Left renal pelvis (tissue), 4 donors: ENCODE measurements at places on chromosomes 2 and 18. TPM values are rescaled to one million over a fixed set of nuclear protein-coding genes. Genes with fewer than 3 reads are reported as not detected.

Gene VAMP5
- 36.8 TPM for polyA plus RNA-seq

Gene GRHL1
- 8.0 TPM for polyA plus RNA-seq

Gene ALPG
- not detected for polyA plus RNA-seq

Gene TXNDC2
- not detected for polyA plus RNA-seq

Gene TEKT4
- 0.32 TPM for polyA plus RNA-seq

Gene TGFA
- polyA plus RNA-seq: 0.55 TPM

Gene HOXD9
- 66.4 TPM for polyA plus RNA-seq

Gene SPRED2
- polyA plus RNA-seq: 41.4 TPM

Gene CHST9
- polyA plus RNA-seq: 6.3 TPM

Gene CMPK2
- 4.6 TPM for polyA plus RNA-seq

Gene GYPC
- polyA plus RNA-seq: 57.2 TPM

Gene CRIM1
- polyA plus RNA-seq: 85.2 TPM

Gene ZSWIM2
- polyA plus RNA-seq: not detected

- DNase-seq: no peak
These were observed 74.0 kb upstream of the SEC11C start for GRCh38 chr18:59065684-59066083.

DNA sequence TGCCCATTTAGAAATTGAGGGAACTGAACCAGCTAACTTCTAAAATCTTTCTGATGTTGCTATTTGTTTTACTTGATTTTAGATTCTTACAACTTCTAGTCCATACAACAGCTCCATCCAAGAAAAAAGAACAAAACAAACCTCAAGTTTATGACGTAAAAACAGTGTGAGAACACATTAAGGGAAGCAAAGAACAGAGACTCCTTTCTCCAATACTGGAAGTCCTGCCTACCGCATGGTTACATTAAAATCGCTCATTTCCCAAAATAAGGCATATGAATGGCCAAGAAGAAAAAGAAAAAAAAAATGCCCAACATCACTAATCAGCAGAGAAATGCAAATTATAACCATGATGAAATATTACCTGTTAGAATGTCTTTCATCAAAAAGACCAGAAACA lies 110.0 kb downstream of the TRIB2 start:
- no peak for DNase-seq

- DNase-seq: no peak
These were observed 51.5 kb downstream of the CYP26B1 start for GRCh38 chr2:72096181-72096580.

GRCh38 chr2:24493713-24494112 lies 2.7 kb downstream of the NCOA1 start:
- DNase-seq: no peak

- no peak for DNase-seq
These were observed 25.1 kb downstream of the DNPEP start for GRCh38 chr2:219362524-219363164.

- DNase-seq: peak; percentile 16
These were observed 915 bp downstream of the CUL3 start for GRCh38 chr2:224584111-224584784.

GRCh38 chr2:222690564-222691200 lies 19.2 kb downstream of the MOGAT1 start:
- peak; percentile 59 for DNase-seq

DNA sequence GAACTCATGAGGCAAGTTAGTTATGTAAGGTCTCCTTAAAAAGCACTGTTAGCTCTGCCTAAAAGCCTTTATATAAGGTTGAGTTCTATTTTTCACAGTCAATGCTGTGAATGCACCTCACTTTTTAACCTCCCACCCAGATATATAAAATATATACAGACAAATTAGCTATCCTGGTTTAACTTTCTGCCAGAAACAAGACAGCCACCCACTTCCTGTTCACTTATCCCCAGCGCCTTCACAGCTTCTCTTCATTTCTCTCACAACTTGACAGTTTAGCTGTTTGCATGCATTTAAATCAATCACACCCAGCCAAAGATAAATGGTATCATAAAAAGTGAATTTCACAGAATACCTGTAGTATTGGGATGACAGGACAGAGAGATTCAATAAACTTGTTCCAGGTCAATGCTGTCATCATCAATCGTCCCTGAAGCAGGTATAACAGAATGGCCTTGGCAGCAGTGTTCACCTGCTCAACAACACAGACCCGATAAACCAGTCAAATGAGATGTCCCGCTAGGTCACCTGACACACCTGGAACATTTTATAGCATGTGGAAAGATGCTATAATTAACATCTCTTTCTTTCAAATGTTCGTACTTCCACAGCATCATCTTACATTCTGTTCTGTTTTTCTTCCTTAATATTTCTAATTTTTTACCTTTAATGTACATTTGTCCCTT lies 55.7 kb downstream of the RTTN start:
- no peak for DNase-seq

DNA sequence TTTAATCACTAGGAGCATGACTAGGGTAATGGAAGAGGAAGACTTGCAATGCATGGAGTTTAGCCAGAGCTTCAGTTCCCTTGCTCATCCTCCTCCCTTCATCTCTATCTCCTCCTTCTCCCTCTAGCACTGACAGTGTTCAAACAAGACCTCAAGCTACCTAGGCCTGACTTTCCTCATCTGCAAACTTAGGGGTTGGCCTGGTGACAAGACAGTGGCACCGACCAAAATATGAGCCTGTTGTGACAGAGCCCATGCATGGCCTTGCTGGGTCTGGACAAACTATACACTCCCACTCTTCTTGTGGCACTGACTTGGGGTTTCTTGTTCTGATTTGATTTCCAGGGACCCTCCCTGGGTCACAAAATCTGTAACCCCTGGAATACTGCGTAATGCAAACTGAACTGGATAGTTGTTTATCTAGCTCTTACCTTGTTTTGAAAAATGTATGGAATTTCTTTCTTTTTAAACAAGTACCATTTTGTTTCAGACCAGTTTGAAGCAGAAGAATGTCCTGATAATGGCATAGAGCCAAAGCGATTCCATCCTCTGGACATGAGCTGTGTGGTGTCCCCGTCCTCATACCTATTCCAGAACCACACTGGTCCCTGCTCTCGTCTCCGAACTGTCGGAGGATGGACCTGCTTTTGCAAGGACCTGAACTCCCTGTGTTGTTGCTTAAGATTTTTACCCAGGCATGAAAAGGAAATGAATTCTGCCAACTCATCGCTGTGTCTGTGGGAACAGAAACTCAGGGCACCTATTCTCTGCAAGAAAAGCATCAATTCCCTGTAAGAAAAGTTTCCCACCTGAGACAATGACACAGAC lies 33.4 kb upstream of the PPP4R1 start:
- no peak for DNase-seq

DNA sequence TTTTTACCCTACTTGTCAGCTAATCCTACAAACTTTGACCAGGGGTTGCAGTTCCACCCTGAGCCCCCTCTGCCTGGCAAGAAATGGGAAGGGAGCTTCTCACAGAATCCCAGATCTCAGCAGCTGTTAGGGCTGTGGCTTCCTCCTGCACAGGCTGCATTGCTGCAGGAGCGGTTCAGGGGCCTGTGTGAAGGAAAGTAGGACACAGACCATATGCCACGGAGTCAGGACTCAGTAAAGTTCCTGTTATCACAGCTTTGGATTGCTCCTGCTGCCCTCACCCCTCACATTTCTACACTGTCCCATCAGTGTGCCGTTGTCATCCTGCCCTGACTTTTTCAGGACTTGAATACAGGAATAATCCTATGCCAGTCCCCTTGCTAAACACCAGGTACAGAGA lies 62.8 kb upstream of the SP3 start:
- DNase-seq: no peak

DNA sequence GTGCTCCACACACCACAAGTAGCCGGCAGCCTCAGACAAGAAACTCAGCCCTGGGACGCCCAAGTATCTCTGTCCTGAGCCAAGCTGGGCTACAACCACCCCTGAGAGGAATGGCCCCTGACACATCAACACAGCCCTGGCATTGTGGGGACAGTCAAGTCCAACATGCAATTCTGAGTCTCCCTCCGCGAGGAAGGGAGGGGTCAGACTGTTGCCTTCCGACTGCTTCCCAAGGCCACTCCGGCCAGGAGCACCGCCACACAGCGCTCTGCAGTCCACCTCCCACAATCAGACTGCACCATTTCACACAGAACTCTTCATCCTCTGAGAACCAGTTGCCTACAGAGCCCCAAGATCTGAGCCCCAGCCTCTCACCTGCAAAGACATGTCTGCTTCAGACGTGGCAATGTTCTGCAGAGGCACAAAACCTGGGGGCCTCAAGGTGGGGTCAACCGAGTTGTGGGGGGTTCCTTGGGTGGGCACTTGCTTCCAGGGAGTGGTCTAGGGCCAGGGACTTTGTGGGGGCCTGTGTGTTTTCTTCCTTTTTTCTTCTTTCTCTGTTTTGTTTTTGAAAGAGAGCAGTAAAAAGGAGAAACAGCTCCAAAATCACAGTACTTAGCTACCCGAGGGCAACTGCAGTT lies 76.7 kb upstream of the SALL3 start:
- DNase-seq: no peak

DNA sequence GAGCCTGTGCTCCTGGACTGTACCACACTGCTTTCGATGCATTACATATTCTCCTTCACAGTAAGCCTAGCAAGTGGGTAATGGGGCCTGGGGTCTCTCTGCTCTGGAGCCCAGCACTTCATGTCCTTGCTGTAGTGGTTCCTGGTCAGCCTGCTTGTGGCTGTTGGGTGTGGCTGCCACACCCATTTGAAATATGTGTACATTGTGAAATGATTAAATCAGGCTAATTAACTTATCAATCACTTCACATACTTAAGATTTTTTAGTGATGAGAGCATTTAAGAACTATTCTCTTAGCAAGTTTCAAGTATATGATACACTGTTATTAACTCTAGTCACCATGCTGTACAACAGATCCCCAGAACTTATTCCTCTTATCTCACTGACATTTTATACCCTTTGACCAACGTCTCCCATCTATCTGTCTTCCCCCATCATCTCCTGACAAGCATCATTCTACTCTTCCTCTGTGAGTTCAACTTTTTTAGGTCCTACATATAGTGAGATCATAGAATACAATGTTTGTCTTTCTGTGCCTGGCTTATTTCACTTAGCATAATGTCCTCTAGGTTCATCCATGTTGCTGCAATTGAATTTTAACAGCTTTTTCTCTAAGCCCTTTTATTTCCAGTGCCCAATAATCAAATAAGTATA lies 92.1 kb downstream of the LYPD6 start:
- no peak for DNase-seq

- no peak for DNase-seq
These were observed 679.0 kb upstream of the ACVR2A start for GRCh38 chr2:147165697-147166382.

DNA sequence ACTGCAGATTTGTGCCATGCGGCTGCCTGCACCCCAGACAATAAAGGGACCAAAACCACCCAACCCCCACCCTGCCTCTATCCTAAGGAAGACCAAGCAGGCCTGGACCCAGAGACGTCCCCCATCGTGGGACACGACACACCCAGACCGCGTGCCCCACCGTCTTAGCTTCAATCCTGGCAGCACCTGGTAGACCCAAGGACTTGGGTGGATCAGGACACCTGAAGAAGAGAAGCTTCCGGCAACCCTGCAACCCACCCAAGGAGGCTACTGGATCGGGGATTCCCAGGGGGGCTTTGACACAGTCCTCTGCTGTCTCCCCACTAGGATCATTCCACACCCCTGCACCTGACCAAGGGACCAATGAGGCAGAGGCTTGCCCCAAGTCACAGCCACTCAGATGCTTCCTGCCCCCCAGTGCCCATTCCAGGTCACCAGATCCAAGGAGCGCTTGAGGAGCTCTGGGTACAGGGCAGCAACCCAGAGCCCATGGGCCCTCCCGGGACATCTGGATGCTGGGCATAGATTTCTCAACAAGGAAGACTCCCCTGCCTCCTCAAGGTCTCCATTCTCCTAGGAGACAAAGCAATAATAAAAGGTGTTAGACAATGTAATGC lies 3.6 kb downstream of the ALPI start:
- no peak for DNase-seq

DNA sequence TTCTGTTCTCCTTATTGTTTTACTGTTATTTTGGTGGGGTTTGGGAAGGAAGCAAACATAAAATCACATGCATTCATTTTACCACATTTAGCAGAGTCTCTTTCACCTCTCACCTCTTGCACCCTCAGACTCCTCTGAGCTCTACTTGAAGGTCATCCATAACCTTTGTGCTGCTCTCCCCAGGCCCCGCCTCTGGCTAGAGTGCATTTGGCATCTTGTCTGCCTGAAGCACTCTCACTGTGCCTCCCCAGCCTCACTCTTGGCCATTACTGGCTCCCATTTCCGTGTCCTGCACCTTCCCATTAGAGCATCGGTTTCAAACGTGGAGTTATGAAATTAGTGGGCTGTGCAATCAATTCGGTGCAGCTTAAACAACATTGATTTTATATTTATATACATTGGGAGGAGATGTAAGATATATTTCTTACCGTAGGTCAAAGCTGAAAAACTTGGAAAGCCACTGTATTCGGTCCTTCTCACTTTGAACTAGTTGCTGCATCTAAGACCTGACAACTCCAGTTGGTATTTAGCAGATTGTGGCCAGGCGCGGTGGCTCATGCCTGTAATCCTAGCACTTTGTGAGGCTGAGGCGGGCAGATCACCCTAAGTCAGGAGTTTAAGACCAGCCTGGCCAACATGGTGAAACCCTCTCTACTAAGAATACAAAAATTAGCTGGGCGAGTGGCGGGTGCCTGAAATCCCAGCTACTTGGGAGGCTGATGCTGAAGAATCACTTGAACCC lies 6.9 kb upstream of the ZFAND2B start:
- no peak for DNase-seq

- DNase-seq: no peak
These were observed 296.5 kb downstream of the NOL4 start for GRCh38 chr18:33928231-33928630.

- no peak for DNase-seq
These were observed 249.9 kb upstream of the THUMPD2 start for GRCh38 chr2:40028792-40029488.

DNA sequence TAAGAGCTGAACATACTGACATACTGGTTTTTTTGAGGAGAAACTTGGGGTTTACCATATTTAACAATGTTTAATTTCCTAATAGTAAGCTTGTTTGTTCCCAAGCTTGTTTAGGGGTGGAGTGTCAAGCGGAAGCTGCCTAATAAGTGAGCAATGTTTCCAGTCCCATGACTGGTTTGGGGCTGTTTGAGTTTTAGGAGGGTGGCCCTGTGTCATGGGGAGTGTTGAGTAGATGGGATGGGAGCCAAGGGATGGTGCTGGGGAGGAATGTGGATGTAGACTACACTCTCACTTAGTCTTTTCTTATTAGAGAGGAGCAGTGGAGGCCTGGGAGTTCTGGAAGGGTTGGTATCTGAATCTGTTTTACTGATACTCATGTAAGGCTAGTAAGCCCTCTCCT lies 128.5 kb downstream of the TANC1 start:
- DNase-seq: no peak
